Keratinocyte (primary cell): ENCODE measurements at places on chromosomes 1 and 21.
A peak's percentile ranks its signal among the peaks of the same experiment; 100 is the strongest.

- DNase-seq: no peak
Measured at GRCh38 chr1:174049514-174049913, 27.4 kb upstream of the RC3H1 start.

DNA sequence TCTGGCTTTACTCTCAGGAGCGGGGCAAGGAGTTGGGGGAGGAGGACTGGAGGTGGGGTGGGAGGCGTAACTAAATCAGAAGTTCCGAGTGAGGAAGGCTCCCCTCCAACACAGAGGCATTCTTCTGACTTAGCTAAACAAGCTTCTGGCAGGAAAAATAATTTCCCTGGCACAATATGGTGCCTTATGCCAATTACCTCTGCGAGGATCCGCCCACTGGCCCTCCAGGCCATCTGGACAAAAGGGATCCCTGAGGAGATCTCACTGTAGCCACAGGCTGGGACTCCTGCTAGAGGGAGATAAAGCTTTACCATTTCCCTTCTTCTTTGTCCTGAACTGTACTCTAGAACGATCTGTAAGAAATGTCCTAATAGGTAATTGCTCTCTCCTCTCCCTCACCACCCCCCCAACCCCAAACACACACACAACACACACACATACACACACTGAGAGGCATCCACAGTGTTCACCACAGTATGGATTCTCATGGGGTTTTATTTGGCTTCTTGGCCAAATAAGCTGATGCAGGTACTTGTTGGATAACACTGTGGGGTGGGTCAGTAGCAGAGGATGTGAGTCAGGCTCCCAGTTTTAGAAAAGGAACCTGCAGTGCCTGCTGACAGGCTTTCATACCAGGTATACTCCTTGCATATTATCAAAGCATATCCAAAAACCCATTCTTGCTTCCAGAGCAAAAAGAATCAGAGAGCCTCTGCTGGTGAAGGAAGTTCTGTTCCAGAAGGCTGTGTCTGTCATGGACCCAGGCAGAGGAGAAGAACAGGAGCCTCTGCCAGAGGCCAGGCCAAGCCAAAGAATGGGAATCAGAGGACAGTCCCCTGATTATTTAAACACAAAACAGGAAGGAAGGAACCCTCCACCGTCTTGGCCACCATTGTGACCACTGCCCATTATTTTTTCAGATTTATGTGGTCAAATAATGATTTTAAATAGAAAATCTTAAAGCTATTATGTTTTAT, 169.1 kb downstream of the C1orf21 start:
- peak; percentile 44 for DNase-seq

DNA sequence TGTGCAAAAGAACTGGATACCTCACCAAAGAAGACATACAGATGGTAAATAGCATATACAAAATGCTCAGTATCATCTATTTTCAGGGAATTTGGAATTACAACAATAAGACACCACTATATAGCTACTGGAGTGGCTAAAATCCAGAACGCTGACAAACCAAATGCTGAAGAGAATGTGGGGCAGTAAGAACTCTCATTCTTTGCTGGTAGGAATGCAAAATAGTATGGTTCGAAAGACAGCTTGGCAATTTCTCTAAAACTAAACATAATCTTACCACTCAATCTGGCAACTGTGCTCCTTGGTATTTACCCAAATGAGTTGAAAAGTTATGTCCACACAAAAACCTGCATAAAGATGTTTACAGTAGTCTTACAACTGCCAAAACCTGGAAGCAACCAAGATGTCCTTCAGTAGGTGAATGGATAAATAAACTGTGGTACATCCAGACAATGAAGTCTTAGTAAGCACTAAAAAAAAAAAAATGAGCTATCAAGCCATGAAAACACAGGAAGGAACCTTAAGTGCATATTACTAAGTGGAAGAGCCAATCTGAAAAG, 26.5 kb downstream of the TARBP1 start:
- DNase-seq: no peak

- no peak for DNase-seq
Measured at GRCh38 chr1:37169743-37170275, 135.5 kb upstream of the GRIK3 start.

GRCh38 chr21:33860332-33860879, 55.2 kb downstream of the ATP5PO start:
- DNase-seq: no peak

DNA sequence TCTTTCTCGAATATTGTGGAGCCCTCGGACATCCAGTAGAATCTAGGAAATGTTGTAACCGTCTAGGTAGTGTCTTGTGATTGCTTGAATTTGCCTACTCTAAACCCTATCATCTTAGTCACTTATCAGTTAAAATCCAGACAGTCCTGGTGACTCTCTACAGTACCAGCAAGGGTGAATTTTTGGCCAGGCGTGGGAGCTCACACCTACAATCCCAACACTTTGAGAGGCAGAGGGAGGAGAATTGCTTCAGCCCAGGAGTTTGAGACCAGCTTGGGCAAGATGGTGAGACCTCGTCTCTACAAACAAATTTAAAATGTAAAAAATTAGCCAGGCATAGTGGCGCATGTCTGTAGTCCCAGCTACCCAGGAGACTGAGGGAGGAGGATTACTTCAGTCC, 230.9 kb downstream of the CHRM3 start:
- no peak for DNase-seq

GRCh38 chr1:162389021-162389818, 7.7 kb downstream of the C1orf226 start:
- no peak for DNase-seq

- DNase-seq: peak; percentile 5
Measured at GRCh38 chr1:22611530-22611947, 24.9 kb upstream of the C1QA start.

- DNase-seq: no peak
Measured at GRCh38 chr1:215141460-215141859, 58.9 kb downstream of the KCNK2 start.

DNA sequence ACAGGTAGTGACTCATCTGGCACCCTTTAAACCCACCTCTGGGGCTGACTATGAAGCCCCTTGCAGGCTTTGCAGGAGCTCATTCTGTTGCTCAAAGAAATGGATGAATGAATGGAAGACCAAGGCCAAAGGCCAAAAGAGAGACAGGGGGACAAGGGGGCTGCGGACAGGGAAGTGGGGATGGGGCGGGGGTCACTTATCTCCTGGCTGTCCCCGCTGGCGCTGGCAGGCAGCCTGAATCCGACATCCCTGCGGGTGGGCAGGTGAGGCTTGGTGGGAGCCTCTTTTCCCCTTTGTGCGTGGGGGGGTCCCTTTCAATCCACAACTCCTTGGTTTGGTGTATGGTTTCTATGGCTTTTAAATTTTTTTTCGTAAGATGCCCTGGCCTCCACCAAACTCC, 239.6 kb upstream of the C1orf174 start:
- no peak for DNase-seq

- DNase-seq: no peak
Measured at GRCh38 chr1:204493984-204494280, 673 bp downstream of the PIK3C2B start.

DNA sequence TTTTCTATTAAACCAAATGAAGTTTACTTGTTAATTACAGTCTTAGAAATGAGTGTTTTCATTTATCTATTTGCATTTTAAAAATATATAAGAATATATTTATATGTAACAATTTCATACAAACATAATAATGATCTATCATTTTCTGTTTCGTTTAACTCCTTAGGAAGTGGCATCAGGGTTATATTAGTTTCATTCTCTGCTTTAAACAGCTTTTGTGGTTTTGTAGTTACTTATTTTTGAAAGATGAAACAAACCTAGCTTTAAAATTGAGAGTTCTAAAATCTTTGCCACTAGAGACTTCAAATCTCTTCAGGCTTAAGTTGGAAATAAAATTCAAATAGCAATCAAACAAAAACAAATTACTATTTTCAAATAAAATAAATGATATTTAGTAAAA, 2110.6 kb downstream of the MRPL39 start:
- DNase-seq: no peak

DNA sequence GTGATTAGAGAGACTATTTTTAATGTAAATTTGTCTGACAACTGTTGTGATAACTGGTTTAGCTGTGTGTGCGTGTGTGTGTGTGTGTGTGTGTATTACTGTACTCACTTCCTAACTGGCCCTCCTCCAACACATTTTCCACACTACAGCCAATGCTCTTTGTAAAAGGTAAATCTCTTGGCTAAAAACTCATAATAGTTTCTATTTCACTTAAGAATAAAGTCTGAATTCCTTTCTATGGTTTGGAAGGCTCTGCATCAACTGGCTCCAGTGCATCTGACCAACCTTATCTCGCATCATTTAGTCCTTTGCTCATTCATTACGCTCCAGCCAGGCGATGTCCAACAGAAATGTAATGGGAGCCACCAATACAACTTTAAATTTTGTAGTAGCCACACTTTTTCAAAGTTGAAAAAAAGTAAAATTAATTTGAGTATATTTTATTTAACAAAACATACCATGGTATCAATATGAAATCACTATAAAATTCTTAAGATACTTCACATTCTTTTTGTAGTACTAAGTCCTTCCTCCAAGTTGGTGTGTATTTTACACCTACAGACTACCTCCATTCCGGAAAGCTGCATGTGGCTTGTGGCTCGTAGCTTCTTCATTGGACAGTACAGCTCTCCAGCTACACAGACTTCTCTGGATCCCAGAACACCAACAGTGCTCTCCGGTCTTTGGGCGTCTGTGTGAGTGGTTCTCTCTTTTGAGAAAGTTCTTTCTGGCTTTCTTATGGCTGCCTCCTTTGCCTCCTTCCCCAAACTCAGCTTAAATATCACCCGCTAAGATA, 68.9 kb downstream of the NRIP1 start:
- no peak for DNase-seq

- DNase-seq: no peak
Measured at GRCh38 chr1:84611796-84612195, 37.6 kb upstream of the CTBS start.

DNA sequence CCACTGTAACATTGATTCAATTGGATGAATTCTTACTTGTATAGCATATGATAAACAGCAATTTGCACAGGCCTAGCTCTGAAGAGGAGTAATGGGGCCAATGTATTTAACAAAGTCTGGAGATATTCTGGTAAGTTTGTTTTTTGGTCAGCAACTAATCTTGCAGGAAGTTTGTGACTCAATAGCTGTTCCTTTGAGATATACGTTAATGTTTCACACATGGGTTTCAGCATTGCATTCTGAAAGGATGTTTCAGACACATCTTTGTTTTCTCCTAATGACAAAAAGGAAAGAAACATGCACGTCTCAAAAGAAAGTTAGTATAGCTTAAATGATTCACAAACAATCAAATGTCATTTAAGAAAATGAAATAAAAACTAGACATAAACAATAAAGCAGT, 49.0 kb downstream of the LTN1 start:
- no peak for DNase-seq

- no peak for DNase-seq
Measured at GRCh38 chr1:105231378-105231777, 1481.7 kb downstream of the AMY1C start.

GRCh38 chr21:42321231-42321630, 6.0 kb upstream of the TFF3 start:
- DNase-seq: no peak

DNA sequence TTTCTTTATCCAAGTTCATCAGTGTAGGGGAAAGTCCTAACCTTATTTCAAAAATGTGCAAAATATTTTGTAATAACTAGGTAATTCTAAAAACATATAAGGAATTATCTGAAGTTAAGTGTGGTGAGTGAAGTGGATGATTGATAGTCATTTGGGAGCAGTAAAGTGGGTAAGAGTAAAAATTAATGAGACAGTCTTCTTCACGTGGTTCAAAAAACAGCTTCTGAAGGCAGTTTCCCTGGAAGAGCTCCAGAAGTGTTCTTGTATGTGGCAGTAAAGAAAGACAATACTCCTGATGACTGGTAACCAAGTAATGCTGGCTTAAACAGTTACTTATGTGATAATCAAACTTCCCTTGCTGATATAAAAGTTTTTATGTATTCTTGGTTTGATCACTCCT, 50.3 kb downstream of the LEPR start:
- DNase-seq: no peak
